CD4-positive, alpha-beta T cell treated with Interleukin-15 for 1 hour (primary cell): ENCODE measurements at places on chromosomes 11 and 22.

GRCh38 chr11:24575392-24575791, 78.5 kb downstream of the LUZP2 start:
- DNase-seq = no peak

DNA sequence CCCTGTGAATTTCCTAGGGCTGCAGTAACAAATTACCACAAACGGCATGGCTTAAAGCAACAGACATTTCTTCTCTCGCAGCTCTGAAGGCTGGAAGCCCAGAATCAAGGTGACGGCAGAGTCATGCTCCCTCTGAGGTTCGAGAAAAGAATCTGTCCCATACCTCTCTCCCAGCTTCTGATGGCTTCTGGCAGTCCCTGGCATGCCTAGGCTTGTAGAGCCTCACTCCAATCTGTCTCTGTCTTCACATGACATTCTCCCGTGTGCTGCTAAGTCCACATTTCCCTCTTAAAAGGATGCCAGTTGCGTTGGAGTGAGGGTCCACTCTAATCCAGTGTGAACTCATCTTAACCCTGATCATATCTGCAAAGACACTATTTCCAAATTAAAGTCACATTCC, 116.2 kb downstream of the NECTIN1 start:
- no peak for DNase-seq

DNA sequence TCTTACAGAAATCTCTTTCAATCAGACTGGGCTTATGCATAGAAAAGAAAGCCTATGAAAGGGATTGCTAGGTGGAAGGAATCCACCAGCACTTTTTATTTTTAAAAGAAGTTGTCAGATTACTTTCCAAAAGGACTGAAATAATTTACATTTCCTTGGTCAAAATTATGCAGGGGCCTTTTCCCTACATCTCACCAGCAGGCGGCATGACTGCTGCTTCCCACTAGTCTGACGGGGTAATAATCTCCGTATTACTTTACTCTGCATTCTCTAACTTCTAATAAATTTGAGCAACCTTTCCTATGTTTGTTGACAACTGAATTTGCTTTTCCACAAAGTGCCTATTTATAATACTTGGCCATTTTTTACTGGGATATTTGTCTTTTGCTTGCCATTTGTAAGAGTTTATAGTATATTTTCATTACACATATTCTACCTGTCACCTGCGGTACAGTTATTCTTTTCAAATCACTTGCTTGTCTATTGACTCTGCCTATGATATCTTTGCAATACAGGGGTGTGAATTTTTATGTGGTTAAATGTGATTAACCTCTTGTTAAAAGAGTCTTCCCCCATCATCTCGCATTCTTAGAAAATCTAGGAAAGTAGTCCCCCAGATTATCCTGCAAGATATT, 51.9 kb upstream of the USP47 start:
- DNase-seq = no peak

DNA sequence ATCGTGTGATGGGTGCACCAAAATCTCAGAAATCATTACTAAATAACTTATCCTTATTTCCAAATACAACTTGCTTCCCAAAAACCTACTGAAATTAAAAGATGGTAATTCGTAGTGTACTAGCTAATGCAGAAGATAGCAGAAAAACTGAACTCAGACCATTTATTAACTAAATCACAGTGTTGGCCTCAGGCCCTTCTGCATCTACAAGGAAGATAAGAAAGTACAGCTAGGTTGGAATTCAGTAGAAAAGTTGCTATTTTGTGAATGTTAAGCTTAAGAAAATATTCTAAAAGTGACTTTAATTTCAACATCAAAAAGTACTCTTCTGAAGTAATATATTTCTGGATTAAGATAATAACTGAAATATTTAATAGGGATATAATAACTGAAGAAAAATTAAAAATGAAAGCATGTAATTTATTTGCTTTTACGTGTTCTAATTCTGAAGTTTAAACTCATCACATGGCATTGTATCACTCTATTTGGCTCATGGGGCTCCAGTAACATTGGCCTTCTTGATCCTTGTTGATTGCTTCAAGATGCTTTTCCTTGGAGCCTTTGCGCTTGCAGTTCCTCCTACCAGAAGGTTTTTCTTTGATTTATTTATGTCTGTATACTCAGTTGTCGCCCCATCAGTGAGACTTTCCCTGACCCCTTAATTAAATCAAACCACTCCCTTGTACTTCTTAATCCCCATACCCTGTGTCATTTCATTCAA, 847.9 kb upstream of the ANO3 start:
- no peak for DNase-seq

DNA sequence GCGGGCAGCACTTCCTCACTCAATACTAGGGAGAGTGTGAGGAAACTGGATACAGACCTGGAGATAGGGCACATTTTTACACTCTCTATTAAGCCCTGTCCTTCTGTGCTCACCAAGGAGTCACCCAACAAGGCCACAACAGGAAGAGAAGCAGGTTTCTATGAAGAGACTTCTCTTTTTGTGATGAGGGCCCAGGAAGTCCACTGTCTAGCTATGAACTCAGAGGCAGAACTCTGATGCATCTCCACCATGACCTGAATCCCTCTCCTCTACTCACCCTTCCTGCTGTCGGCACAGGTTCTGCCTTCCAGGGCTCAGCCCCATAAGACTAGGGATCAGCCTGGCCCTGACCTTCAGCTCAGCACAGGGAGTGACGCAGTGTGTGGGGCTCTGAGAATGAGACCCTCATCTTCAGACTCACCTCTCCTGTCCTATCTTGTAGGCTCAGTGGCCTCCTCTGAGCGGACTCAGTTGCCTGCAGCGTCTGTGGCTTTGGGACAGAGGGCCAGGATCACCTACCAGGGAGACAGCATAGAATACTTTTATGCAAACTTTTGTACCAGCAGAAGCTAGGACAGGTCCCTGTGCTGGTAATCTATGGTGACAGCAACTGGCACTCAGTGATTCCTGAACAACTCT, 49.3 kb upstream of the IGLL5 start:
- no peak for DNase-seq

DNA sequence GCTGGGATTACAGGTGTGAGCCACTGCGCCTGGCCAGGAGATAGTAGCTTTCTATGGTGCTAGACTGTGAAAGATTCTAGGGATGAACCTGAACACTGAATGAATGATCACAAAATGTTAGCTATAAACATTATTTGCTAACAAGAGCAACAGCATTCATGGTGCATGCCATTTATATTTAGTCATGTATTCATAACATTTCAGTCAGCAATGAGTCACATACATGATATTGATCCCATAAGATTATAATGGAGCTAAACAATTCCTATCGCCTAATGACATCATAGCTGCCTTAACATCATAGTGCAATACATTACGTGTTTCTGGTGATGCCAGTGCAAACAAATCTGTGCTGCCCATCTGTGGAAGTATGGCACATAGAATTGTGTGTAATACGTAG, 164.1 kb downstream of the ARHGAP42 start:
- DNase-seq = no peak

DNA sequence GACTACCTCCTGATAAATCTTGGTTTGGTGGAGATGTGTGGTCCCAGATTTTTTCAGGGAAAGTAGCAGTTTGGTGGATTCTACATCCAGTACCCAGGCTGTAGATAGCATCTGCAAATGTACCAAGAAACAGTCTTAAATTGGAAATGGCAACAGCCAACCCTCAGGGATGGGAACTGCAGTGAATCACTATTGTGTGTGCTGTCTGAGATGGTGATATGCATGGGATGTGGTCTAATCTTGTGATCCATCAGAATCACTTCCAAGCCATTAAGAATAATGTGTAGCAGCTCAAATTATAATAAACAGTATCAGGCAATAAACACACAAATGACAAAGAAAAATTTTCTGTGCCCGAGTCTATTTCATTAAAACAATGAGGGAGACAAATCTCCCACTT, 3.4 kb downstream of the OLFML1 start:
- DNase-seq = no peak

DNA sequence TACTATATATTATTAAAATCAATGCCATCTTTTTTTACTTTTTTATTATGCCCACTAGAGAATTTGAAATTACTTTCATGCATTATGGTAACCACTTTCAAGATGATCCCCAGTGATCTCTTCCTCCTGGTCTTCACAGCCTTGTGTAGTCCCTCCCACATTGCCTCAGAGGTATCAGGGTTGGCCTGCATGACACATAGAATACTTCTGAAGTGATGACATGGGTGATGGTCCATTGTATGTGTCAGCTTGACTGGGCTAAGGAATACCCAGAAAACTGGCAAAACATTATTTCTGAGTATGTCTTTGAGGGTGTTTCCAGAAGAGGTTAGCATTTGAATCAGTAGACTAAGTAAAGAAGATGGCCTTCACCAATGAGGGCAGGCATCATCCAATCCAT, 14.2 kb upstream of the ISX start:
- DNase-seq = no peak

GRCh38 chr11:110519796-110520195, 90.0 kb downstream of the FDX1 start:
- no peak for DNase-seq
